ENCODE measurements at places on chromosomes 7 and 10.

GRCh38 chr7:12294701-12295100 is 83.6 kb downstream of the TMEM106B start:
- no peak for DNase-seq

GRCh38 chr7:34612661-34613060 is 45.4 kb upstream of the NPSR1 start:
- DNase-seq = no peak

GRCh38 chr7:34104992-34105391 is 199.7 kb downstream of the BMPER start:
- DNase-seq = no peak

GRCh38 chr10:114714281-114714741 is 56.2 kb upstream of the ABLIM1 start:
- DNase-seq = peak; percentile 30

DNA sequence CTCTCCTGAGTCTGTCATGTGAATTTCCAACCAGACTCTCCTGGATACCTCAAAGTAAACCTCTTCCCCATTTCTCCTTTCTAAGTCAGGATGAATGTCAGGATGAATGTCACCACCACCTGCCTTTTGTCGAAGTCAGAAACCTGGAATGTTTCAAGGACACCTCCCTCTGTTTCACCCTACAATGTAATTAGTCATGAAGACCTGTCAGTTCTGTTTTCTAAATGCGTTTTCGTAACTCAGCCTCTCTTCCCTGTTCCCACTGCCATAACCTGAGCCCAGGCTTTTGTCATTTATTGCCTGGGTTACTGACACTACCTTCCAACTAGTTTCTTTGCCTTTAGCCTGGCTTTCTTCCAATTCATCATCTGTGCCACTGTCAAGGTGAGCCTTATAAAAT is 5.5 kb upstream of the STN1 start:
- DNase-seq = no peak

DNA sequence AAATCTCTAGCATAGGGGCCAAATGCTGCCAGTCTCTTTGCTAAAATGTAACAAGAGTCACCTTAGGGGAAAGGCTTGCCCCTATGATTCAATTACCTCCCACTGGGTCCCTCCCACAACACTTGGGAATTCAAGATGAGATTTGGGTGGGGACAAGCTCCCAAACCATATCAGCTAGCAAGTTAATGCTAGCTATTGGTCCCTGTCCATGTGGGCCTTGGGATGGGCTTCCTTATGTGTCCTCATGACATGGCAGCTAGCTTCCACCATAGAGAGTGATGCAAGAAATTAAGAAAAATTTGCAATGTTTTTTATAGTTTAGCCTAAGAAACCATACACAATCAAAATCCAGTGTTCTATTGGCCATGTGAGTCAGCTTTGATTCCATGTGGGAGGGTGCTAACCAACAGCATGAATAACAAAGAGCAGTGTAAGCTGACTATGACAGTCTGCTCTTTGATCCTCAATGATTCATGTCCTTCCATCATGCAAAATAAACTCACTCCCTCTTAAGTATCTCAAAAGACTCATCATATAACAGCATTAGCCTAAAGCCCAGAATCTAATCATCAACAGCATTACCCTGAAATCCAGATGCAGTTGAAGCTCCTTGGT is 21.7 kb upstream of the ZNF365 start:
- DNase-seq = no peak

DNA sequence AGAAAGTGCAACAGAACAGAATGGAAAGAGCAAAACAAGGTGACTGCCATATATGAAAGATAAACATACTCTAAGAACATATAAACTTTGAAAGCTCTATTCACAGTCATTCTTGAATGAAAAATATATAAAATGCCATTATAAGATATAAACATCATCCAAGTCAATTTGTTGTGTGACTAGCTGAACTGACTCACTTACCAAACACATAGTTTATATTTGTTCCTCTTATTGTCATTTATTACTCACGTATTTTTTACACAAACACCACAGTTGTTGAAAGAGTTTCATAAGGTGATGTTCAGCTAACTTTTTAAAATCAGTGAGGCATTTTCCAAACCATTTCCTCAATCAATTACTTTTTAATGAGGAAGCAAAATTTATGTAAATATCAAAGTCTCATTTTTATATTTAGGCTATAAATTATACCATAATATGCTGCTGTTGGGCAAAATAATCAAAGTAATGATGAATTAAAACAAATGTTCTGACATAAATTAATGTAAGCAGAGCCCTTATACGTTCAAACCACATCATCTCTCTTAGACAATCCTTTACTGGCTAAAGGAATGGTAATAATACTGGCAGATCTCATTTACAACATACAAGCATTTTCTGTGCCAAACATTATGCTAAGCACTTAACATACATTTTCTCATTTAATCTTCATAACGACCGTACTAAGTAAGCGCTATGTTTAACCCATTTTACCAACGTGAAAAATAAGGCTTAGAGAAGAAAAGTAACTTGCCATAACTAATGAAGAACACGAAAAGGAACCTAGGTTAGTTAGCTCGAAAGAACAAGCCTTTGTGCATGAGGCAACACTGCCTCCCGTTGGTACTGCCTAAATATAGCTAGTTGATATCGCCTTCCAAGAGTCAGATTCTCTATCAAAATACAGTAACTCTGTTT is 7.3 kb downstream of the LRRN3 start:
- no peak for DNase-seq

GRCh38 chr7:127047521-127047920 is 205.2 kb downstream of the GRM8 start:
- DNase-seq = no peak

DNA sequence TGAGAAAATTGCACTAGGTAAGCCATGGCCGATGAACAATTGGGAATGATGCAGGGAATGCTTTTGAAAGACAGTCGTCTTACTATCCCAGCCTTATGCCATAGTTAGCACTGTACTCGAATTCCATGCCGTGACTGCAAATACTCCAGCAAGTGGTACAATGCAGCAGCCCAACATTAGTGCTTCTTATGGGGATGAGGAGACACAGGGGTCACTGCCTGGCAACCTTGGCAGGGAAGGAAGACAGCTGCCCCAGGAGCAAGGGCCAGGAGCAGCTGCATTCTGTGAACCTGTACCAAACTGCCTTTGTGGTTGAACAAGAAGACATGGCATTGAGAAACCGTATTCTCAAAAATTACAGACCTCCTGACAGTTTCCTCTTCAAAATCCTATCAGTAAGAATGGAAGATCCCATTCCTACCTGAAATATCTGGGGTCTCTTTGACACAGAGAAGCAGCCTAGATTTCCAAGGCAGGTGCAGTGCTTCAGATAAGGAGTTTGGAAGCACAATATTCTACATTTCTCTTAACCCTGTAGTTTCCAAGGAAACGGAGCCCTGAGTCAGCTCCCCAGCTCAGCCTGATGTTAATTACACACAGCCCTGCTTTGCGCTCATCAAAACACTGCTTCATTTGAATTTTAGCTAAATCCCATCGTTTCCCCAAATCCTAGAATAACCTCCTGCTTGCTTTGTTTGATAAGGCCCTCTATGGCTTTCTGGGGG is 49.0 kb upstream of the FRMD4A start:
- DNase-seq = no peak

Data from amygdala (tissue), 56 donors.